ENCODE measurements at places on chromosomes 4 and X.

DNA sequence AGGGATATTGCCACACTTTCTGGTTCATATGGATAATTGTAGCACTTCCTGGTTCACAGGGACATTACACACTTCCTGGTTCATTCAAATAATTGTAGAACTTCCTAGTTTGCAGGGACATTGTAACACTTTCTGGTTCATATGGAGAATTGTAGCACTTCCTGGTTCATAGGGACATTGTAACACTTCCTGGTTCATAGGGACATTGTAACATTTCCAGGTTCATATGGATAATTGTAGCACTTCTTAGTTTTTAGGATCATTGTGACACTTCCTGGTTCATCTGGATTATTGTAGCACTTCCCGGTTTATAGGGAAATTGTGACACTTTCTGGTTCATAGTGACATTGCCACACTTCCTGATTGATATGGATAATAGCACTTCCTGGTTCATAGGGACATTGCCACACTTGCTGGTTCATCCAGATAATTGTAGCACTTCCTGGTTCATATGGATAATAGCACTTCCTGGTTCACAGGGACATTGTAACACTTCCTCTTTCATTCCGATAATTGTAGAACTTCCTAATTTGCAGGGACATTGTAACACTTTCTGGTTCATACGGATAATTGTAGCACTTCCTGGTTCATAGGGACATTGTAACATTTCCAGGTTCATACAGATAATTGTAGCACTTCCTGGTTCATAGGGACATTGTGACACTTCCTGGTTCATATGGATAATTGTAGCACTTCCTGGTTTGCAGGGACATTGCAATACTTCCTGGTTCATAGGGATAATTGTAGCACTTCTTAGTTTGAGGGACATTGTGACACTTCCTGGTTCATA, 59.2 kb upstream of the CD99 start:
- no peak for DNase-seq

DNA sequence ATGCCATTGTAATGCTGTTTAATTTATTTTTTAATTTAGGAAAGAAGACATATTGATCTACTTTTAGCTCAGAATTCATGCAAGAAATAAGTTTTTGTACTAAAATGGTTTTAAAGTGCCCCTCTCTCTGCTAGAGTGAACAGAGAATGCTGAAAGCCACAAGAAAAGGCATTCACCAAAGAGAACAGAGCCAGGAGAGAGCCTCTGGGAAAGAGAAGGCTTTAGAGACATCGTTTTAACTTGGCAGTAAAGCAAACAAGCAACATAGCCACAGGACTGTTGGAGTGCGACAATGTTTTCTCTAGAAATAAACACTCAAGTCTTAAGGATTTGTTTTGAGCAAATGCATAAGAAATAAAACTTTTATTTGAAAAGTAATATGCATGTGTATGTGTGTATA, 484.1 kb upstream of the CPEB2 start:
- no peak for DNase-seq

DNA sequence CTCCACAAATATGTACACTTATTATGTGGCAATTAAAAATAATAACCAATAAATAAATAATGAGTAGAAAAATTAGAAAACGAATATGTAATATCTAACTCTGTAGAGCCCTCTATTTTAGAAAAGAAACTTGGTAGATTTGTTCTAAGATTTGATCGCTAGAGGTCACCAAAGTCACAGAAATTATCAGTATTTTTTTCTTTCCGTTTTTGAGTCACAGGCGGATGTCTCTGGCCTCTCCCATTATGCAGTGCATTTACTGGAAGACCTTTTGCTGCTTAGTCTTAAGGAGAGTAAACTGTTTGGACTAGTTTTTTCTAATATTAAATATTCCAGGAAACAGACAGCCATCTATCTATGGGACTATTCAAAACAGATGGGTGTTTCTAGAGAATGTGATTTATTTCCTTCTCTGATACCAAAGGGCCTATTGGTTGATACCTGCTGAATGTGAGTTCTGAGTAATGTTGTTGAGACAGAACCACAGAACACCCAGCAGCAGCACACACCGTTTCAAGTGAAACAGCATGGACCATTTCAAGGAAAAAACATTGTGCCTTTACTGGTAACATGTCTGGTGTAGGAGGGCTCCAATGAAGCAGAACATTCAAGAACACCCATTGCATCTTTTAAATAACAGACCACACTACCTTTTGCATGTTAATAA, 34.0 kb upstream of the GYPA start:
- DNase-seq, result no peak

- DNase-seq, result no peak
Observed at GRCh38 chrX:119878740-119879139, 7.1 kb downstream of the NDUFA1 start.

DNA sequence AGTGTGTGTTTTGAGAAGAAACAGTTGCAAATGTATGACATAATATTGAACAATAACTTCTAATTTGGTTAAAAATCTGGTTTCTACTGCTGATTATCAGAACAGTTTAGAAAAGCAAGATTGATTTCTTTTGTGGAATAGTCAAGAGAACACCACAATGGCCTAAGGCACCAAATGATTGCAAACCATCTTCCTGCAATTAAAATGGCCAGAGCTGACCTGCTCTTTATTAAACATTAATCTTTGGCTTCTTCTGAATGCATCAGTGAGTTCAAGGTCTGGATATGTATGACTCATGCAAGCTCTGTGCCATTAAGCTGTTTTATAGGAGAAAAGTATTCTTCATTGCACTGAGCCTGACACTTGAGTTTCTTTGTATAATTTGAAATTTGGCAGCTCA, 107.8 kb upstream of the PDHA2 start:
- DNase-seq, result no peak

- DNase-seq, result no peak
Observed at GRCh38 chrX:9628779-9629493, 136.7 kb downstream of the GPR143 start.

DNA sequence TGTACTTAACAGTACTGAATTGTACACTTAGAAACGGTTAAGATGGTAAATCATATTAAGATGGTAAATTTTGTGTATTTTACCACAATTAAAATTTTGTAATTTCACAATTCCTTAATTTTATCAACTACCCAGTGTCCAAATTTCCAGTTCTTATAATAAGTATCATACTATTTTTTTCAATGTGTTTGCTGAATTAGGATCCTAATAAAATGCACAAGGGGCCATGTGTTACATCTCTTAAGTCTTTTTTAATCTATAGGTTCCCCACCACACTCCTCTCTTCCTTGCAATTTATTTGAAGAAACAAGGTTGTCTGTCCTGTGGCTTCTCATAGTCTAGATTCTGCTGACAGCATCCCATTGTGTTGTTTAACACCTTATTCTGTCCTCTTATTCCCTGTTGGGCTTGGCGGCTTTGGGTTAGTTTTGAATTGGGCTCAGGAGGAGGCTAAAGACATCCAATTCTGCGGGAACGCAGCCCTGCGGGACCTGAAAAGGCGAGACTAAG, 533 bp upstream of the SYAP1 start:
- no peak for DNase-seq

DNA sequence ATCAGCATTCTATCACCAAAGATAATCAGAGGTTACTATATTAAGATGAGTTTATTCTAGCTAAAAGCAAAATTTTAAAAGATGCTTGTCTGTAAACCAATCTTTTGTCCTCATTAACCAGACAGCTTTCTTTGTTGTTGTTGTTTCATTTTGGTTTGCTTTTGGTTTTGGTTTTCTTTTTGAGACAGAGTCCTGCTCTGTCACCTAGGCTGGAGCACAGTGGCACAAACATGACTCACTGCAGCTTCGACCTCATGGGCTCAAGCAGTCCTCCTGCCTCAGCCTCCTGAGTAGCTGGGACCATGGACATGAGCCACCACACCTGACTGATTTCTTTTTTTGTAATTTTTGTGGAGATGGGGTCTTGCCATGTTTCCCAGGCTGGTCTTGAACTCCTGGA, 102.9 kb downstream of the COX18 start:
- no peak for DNase-seq

GRCh38 chr4:85222561-85222960, 252.4 kb upstream of the ARHGAP24 start:
- DNase-seq, result no peak

GRCh38 chr4:21848021-21848420, 100.6 kb downstream of the KCNIP4 start:
- DNase-seq, result no peak

GRCh38 chr4:169254546-169254983, 16.2 kb downstream of the SH3RF1 start:
- DNase-seq, result no peak

GRCh38 chr4:40739347-40739746, 10.4 kb upstream of the NSUN7 start:
- no peak for DNase-seq

DNA sequence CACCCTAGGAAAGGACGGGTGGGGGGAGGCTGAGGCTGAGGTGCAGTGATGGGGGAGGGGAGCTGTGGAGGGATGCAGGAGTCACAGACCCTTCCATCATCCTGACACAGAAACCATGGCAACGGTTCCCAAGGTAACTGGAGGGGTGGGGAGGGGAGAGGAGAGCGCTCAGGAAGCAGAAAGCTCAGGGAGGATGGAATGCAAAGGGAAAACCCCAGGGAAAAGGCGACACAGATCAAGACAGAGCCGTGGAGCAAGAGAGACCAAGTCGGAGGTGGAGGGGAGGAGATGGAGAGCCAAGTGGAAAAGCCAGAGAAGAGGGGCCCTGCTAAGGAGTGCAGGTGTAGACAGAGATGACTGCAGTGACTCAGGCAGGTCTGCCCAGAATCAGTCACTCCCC, 14.5 kb downstream of the L1CAM start:
- no peak for DNase-seq

- no peak for DNase-seq
Observed at GRCh38 chrX:48972220-48973164, 848 bp upstream of the KCND1 start.

GRCh38 chr4:166045457-166045856, 172.4 kb downstream of the TLL1 start:
- no peak for DNase-seq

DNA sequence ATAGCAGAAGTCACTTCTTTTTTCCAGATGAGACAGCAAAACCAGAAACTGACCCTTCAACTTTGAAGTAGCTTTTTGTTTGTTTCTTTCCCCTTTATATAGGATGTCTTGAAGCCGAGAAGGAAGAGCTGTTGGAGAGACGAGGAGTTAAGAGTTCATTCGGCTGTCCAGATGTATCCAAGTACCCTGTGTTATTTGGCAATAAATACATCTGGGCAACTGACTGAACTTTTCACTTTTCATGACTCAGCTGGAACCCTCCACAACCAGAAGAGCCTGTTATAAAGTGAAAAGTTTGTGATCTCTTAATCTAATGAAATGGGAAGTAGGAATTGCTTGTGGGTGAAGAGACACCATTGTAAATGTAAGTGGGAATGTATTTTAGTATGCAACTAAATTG, 131.2 kb downstream of the HTR2C start:
- DNase-seq, result no peak

Measured in activated CD8-positive, alpha-beta memory T cell treated with anti-CD3 and anti-CD28 coated beads for 1 hour (primary cell).